ENCODE measurements at places on chromosomes 5 and 9.

DNA sequence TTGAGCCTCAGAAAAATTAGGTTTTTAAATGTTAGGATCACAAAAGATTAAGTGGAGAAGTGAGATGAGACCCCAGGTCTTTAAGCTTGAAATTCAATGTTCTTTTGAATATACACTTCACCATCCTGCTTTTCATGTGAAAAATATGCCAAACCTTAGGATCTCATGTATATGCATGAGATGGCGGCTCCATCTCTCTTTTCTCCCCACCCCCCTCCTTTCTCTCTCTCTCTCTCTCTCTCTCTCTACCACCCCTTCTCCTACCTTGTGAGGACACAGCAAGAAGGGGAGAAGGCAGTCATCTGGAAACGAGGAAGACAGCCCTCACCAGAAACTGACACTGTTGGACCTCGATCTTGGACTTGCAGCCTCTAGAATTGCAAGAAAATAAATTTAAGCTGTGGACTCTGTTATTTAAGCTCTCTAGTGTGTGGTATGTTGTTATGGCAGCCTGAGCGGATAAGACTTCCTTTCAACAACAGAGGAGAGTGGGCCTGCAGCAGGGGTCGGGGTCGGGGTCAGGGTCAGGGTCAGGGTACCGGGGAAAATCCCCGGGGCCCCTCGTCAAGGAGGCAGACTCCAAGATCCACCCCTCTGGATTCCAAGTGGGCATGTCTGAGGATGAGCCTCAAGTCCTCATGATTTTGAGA lies 16.4 kb upstream of the ALDH1B1 start:
- no peak for DNase-seq

GRCh38 chr5:96880444-96881164 lies 4.3 kb downstream of the ERAP2 start:
- no peak for DNase-seq

GRCh38 chr9:79969393-79970145 lies 397.8 kb downstream of the TLE4 start:
- no peak for DNase-seq

- DNase-seq, result no peak
These were observed 46.0 kb downstream of the CNOT6 start for GRCh38 chr5:180540050-180540694.

GRCh38 chr9:128385496-128386460 lies 14.6 kb downstream of the URM1 start:
- no peak for DNase-seq
